ENCODE measurements at places on chromosomes 7 and 10.

DNA sequence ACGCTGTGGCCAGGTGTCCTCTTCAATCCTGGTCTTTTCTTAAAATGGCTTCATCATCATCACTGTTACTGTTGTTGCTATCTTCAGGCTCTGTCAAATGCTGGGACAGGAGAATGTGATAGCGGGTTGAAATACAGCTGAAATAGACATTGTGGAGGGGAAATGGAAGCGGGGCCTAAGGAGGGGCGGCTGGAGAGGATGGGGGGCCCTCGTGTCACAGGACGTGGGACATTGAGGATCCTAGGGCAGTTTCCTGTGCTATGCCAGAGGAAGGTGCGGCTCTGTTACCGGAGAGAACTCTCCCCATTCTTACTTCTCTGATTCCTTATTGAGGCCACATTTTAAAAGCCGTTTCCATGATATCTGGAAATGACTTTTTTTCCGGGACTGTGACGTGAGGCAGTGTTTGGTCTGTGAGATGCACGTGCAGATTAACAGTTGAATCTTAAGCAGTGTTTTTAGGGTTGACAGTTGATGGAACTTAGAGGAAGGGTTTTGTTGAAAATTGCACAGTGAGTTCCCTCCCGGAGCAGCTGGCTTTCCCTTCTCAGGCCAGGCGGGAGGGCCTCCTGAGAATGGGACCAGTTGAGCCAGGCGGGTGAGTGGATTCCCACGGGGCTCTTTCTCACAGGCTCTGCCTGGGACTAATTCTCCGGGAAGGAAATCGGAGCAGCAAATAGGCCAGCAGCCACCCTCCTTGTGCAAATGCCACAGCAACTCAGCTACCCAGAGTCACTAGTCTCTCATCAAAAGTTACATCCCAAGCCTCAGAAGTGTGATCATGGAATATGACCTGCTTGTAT, 125.2 kb downstream of the TACC2 start:
- DNase-seq, result no peak

DNA sequence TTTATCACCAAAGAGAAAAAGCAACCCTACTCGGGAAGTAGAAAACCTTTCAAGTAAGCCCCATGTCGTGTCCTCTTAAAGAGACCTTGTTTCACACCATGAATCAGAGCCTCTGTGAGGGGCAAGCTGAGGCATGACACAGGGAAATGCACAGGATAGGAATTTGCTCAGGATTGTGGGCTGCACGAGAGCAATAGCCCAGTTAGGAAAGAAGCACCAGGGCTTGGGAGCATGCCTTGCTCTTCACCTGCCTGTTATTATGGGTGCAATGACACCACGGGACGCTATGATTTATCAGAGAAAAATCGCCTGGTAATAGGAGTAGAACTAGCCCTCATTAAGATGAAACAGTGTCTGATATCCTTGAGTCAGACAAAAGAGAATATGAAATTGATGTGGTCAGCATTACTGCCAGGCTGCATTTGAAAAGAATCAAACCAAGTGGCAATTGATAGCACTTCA, 562.9 kb upstream of the NRP1 start:
- peak; percentile 67 for DNase-seq

DNA sequence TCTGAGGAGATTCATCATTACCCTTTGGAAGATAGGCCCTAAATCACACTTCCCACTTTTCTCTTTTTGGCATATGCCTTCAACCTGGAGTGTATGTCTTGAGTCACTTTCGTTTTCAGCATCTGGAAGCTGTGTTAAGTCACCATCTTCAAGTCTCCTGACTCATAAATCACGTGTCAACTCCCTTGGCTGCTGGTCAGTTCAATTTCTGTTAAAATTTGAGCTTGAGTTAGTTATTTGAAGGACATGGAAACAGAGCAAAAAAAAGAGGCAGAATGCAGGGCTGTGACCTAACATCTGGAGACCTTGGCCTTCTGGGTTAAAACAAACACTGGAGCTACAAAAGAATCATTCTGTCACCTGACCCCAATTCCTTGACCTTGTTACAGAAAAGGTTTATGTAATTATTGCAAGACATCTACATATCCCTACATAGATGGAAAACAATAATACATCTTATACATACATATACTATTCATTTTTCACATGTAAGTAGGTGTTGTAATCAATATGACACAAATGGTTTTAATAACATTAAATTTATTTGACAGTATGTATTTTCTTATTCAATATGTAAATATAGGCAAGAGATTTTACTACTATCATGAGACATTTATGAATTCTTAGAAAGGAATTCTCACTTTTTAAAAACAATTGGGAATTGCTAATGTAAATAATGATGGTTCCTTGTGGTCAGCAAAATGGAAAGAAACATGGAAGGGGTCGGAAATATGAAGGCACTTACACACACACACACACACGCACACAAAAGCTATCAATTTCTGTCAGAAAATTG, 169.7 kb upstream of the PHYHIPL start:
- peak; percentile 90 for DNase-seq

GRCh38 chr10:30770229-30770628, 140.7 kb upstream of the LYZL2 start:
- no peak for DNase-seq

GRCh38 chr7:70188901-70189650, 590.8 kb downstream of the AUTS2 start:
- no peak for DNase-seq

- peak; percentile 53 for DNase-seq
These were observed 5.7 kb upstream of the TNRC18 start for GRCh38 chr7:5429253-5429856.

- no peak for DNase-seq
These were observed 83.4 kb downstream of the ZRANB1 start for GRCh38 chr10:125025341-125025740.

DNA sequence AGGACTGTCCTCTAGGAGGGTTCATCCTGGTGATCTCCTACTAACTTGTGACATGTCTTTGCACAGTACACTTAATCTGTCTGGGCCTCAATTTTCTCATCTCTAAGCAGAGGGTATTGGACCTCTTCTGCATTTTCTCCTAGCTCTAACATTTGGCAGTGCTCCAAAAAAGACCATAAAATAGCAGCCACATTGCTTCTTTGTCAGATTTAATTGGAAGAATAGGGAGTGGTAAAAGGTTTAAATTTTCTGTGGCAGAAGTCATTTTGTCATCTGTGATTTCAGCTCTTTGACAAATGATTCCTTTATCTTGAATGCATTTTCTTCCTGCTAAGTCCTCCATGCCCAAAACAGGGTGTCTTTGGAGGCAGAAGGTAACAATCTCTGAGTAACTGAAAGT, 289.9 kb upstream of the LRGUK start:
- DNase-seq, result no peak

- DNase-seq, result peak; percentile 55
These were observed 8.0 kb upstream of the EPHA1 start for GRCh38 chr7:143416565-143417149.

GRCh38 chr10:110671788-110672579, 27.8 kb downstream of the RBM20 start:
- peak; percentile 80 for DNase-seq

GRCh38 chr7:155220903-155221302, 76.8 kb upstream of the INSIG1 start:
- no peak for DNase-seq

DNA sequence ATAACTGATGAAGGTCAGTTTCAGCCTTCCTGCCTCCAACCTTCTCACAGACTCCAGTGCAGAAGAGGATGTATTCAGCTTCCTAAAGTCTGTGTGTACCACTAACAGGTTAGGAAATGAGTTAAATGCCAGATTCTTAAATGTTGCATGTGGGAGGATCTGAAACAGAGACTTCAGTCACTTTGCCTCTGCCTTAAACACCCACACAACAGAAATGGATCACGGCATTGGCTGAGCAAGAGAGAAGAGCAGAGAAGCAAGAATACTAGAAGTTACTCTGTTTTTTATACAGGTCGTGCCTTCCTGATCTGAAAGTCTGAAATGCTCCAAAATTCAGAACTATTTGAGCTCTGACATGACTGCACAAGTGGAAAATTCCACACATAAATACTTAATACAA, 98.9 kb upstream of the ARHGAP21 start:
- DNase-seq, result no peak

- DNase-seq, result no peak
These were observed 31.4 kb upstream of the ZNF862 start for GRCh38 chr7:149806726-149807125.

DNA sequence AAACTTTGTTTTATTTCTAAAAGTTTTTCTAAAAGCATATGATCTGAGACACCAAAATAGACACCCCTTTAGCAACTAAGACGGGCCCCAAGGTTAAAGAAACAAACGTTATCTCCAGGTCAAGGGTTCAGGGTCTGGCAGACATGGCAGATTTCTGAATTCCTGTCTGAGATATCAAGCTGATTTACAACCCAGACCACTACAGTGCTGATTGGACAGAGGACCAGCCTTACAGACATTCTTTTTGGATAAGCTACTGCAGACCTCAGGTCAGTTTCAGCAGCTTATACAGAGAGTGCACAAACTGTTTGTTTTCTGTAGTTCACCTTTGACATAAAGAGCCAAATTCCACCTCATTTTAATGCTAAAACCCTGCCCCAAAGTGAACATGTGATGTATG, 34.8 kb downstream of the SVOPL start:
- no peak for DNase-seq

DNA sequence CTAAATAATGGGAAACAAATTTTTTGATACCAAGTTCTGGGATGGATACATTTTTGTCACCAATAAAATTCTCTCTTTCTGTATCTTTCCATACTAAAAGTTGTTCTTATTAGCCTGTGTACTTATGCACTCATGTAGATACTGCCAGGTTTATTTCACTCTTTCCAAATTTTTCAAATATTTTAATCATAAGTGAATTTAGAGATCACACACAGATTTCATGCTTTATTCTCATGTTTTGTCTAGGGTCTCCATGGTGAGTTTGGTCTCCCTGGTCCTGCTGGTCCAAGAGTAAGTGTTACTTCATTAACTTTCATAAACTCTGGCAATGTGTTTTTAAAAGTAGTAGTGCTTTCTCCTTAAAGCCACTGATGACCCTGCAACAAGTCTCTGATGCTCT, 20.3 kb downstream of the COL1A2 start:
- DNase-seq, result no peak

GRCh38 chr10:119393019-119393418, 149.5 kb downstream of the RGS10 start:
- DNase-seq, result no peak

DNA sequence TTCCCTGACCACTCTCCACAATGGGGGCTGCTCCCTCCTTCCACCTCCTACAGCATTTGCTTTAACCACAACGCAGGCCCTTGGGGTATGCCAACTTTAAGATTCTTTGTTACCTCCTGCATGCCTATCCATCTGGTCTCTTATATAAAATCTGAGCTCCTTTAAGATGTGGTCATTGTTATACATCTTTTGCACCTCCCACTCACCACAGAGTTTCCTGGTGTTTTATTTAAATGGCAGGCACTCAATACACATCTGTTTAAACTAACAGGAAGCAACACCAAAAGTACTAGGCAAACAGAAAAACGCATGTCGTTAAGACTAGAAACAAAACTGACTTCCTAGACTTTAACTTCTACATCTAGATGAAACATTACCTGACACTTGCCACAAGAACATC, 36.3 kb downstream of the SLC25A13 start:
- DNase-seq, result no peak

- DNase-seq, result no peak
These were observed 258.2 kb downstream of the GLI3 start for GRCh38 chr7:41978858-41979257.

- DNase-seq, result no peak
These were observed 1.1 kb downstream of the FAM133B start for GRCh38 chr7:92589056-92589455.

DNA sequence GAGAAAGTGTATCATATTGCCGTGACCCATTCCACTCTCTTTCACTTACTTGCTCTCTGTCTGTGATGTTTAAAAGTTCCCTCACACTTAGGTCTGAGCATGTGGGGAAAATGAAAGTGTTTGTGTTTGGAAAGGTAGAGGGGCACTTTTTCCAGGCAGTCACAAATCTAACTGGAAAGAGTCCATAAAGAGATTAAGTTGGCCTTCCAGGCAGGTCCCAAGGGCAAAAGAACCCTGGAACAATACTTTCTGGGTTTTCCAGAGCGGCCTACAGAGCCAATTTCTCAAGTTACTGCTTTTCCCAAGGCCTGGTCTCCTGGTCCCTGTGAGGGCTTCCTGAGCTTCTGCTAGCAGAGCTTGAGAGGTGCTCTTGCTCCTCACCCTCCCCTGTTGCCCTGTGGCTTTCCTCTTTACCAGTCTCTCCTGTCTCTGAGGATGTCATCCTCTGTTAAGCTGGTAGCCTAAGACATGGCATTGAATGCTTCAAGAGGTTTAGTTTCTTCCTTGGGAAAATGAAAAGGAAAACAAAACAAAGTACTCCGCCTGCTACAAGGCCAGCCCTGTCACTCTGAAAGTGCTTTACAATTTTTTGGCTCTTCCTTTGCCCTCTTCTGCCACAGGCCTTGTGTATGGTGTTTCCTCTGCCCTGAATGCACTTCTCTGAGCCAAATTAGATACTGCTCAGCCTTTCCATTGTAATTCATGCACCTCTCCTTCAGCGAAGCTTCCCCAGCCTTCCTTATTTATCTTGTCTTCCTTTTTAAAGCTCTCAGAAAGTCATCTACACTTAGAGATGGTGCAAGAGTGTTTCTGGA, 20.1 kb downstream of the TES start:
- DNase-seq, result no peak
